ENCODE measurements at places on chromosomes 6 and 20.

DNA sequence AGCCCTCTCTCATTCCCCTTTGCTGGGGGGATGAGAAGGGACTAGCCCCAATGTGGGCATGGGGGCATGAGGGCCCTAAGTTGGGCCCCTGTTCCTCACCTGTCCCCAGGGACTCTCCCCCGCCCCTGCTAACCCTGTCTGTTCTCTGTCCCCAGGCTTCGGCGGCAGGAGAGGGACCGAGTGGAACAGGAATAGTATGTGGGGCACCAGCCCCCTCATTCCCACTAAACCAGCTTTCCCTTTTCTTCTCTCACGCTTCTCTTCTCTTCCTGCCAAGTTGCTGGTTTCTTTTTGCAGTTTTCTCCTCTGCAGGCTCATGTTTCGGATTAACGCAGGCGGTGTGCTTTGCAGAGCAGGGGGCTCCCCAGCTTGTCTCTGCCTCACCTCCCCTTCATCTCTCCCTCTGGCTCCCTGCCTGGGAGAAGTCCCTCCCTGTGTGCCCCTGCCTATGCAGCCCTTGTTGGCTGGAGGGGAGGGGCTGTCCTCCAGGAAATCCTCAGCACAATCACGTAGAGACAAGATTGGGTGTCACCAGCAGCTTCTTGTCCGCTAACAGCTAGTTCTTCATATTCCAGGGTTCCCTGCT, 7.9 kb downstream of the TMEM63B start:
- DNase-seq: no peak

DNA sequence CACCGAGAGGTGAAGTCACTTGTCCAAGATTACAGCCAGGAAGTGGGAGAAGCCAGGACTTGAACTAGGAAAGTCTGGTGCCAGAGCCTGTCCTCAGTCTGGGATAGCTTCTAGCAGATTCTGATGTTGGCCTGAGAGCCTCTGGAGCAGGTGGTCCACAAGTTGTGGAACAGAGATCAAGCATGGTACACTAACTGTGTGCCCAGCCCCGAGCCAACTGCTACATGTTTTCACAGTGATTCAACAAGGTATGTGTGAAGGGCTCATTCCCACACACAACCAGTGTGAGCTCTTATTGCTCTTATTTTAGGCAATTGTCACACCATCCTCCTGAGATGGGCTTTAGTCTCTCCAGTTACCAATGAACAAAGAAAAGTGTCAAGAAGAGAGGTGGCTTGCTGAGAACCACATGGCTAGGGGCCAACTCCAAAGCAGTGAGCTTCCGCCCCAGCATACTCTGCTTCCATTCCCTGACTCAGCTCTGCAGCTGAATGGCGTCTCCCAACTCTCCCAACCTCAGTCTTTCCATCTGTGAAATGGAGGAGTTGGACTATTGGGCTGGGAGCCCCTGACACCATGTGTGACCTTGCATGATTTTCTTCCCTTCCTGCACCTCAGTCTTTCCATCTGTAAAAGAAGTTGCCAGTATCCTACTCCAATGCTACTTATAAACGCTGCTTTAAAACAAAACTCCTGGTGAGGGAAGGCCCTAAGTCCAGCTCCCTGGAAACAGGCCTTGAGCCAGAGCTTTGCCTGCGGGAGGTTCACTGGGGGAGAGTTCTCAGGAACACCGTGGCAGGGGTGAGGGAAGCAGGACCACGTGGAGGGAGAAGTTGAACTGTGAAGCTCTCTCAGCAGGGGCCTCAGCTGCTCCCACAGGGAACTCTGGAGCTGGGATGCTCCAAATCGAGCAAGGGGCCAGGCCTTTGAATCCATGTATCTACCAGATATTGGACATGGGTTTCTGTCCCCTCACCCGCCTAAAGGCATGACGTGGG, 40.9 kb downstream of the CDH22 start:
- DNase-seq: no peak

DNA sequence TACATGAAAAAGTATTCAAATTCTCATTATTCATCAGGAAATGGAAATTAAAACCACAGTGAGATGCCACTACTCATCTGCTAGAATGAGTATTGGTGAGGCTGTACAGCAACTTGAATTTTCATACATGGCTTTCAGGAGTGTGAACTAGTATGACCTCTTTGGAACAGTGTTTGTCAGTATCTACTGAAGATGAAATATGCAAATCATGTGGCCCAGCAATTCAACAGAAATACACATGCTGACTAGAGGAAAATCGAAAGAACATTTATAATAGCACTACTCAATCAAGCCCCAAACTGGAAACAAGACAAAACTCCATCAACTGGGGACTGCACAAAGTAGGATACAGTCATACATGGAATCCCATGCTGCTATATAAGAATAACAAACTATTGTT, 102.2 kb downstream of the DCDC2 start:
- no peak for DNase-seq

GRCh38 chr20:25136643-25137559, 55.0 kb upstream of the VSX1 start:
- no peak for DNase-seq

DNA sequence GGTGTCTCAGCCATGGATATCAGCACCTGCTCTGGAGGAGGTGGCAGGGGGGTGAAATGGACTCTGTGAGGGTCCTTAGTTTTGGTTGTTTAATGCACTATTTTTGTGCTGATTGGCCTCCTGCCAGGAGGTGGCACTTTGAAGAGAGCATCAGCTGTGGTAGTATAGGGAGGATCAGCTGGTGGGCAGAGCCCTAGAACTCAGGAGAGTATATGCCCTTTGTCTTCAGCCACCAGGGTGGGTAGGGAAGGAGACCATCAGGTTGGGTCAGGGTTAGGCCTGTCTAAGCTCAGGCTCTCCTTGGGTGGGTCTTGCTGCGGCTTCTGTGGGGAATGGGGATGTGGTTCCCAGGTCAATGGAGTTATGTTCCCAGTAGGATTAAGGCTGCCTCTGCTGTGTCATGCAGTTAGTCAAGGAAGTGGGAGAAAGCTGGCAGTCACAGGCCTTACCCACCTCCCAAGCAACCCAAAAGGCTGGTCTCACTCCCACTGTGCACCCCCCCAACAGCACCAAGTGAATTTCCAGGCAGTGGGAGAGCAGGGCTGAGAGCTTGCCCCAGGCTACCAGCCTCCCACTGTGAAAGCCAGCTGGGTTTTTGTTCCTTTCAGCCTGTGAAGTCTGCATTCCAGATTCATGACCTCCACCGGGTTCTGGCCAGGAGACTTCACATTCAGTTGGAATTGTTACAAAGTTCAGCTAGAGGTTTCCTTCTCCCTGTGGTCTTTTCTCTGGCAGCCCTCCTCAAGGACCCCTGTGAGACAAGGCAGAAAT, 5.7 kb upstream of the OSTM1 start:
- no peak for DNase-seq

GRCh38 chr6:117616391-117617209, 14.3 kb upstream of the GOPC start:
- DNase-seq: no peak

DNA sequence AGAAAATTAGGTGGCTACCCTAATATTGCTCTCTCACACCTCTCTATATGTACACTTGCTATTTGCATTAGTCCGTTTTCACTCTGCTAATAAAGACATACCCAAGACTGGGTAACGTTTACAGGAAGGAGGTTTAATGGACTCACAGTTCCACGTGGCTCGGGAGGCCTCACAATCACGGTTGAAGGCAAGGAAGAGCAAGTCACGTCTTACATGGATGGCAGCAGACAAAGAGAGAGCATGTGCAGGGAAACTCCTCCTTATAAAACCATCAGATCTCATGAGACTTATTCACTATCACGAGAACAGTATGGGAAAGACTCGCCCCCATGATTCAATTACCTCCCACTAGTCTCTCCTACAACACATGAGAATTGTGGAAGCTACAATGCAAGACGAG, 53.4 kb downstream of the EPM2A start:
- DNase-seq: no peak

DNA sequence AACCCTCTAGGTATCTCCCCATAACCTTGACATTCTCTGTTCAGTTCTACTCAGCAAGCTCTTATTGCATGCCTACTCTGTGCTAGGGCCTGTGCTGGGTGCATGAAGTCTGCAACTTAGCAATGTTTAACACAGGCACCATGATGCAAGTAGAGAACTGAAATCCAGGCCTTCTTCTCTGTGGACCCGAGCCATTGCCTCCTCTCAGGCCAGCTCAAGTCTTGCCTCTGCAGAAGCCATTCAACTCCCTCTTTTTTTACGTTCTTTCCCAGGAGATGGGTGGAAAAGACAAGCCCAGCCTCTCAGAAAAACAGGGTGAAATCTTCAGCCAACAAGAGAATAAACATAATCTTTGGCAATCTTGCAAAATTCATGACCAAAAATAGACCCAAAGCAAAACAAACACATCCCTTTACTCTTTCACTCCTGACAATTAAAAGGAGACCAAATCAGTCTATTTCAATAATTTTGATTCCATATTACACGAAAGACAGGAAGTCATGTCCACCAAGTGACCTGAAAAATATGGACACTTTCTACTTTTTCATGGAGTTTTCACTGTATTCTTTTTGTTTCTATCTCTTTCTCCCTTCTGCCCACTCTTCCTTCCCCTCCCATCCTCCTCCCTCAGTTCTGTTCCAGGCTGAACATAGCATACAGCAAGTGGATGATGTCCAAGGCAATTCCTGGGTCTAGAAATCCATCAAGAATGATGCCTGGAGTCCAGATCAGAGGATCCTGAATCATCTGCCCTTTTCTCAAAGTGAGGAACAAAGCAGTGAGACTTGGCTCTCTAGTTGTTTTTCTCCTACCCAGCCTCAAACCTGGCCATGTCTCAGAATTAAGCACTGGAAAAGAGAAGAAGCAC, 45.4 kb upstream of the MOCS1 start:
- DNase-seq: no peak

- DNase-seq: no peak
Observed at GRCh38 chr20:2108987-2109386, 7.4 kb downstream of the STK35 start.

- no peak for DNase-seq
Observed at GRCh38 chr6:116409756-116410155, 39.0 kb downstream of the DSE start.

DNA sequence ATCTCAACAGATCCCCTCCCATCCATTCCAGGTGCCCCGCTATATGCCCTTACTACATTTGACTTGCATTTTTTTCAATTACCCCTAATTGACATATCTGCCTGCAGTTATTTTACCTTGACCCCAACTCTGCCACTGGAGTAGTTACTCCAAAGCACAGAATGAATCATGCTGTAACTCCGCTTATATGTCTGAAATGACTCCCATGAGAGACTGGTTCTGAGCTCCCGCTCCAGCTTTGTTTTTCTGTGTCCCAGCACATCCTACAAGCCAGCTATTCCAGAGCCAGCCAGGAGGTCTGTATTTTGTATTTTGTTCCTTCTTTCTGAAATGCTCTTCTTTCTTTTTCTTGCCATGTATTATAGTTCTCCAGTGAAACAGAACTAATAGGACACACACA, 10.9 kb upstream of the NOX3 start:
- no peak for DNase-seq

GRCh38 chr20:60172346-60172984, 214.2 kb downstream of the CDH26 start:
- DNase-seq: no peak

DNA sequence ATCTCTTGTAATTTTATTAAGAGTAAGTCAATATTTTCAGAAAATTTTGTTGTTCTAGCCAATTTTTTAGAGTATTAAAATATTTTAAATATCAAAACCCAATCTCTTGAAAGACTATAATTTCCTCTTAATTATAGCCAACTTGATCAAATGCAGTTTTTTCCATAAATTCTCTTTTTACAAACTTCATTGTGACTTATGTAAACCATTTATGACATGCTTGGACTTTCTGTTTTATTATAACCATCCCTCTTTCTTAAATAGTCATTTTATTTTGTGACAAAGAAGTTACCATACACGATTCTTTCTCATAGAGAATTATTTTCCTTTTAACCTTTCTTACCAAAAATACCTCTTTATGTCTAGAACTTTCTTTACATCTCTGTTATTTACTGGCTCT, 1075.5 kb downstream of the KHDRBS2 start:
- no peak for DNase-seq

GRCh38 chr6:26478985-26479278, 21.2 kb upstream of the BTN1A1 start:
- no peak for DNase-seq

GRCh38 chr6:34671367-34671766, 25.2 kb downstream of the ILRUN start:
- DNase-seq: no peak

DNA sequence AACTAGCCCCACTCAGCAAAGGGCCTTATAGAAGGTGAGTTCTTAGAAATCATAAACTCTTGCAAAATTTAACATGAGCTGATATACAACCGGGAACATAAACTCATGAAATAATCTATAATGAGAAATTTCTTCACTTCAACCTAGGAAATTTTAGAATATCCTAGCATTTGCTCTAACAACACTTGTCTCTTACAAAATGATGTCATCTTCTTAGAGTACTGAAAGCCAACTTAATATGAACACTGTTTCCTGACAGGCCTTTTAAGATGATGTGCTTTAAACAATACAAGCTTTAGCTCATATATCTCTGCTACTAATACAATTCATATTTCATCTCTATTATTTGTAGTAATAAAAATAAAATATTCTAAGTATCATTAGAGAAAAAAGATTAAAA, 932 bp downstream of the PACRG start:
- no peak for DNase-seq

DNA sequence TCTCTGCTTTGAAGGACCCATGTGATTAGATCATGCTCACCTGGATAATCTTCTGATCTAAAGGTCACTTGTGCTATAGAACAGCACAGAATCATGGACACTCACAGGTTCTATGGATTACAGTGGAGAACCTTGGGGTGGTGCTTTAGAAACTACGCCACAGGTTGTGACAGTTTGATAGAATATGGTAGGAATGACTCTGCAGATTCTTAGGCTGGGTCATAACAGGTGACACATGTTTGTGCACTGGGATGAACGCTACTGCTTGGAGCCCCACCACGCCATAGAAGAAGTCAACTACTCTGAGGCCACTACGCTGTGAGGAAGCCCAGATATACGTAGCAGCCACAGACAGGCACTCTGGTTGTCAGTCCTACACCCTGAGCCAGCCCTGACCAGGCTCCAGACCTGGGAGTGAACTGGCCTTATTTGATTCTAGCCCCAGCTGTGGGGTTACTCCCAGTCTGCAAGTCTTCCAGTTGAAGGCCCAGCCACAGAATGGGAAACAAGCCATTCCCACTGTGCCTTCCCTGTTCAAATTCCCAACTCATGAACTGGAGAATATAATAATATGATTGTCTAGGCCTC, 99.0 kb upstream of the SLC24A3 start:
- DNase-seq: no peak

DNA sequence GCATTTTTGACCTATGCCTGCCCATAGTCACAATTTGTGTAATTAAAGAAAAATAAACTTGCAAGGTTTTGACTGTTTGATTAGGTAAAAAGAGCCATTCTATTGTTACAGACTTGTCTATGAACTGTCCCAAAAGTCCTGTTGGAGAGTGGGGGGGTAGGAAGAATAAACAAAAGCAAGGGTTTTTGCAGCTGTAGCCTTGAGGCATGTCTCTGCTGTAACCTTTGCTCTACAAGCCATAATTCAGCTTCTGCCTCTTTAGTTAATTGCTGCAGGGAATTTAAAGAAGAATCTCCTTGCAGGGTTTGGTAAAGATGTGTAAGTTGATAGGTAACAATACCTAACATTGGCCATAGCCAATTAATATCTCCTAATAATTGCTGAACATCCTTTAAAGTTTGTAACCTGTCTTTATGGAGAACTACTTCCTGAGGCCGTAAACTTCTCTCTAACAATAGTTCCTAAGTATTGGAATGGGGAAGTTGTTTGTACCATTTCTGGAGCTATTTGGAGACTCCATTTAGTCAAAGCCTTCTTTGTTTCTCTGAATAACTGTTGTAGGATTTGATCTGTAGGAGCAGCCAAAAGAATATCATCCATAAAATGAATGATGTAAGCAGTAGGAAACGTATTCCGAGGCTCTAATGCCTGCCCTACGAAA, 7.9 kb upstream of the ABHD12 start:
- no peak for DNase-seq

GRCh38 chr20:38883081-38883980, 42.9 kb upstream of the FAM83D start:
- no peak for DNase-seq
